IMR-90 (cell line): ENCODE measurements at places on chromosomes 12 and 14. TPM values are rescaled to one million over a fixed set of nuclear protein-coding genes. Genes with fewer than 3 reads are reported as not detected.

DNA sequence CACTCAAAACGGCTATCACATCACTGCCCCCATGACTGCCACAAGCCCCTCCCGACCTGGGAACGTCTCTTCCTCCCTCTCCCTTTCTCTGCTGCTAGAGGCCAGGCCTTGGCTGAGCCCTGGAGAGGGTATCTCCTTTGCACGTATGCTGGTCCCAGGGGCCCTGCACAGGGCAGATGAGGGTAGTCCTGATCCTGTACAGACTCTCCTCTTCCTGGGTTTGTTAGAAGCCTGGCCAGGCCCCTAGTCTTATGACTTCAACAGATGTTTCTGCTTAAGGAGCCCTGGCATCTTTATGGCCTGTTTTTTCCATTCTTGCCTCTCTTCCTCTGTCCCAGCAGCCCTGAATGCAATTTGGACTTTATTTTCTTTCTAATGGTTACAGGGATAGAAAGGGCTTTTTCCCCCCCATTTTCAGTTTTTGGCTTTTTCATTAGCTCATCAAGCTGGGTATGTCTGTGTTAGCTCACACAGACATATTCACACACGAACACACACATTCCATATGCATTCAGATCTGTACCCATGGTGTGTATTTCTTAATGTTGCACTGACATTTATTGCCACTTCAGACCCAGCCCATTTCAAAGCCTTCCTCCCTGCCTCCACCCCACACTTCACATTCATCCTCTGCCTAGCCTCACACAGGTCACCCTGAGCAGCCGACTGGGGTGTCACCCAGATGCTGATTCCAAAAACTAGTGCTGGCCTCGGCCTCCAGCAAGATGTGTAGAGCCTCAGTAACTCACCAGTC is 203.2 kb downstream of the ZFP36L1 start:
- DNase-seq, result peak; percentile 66

DNA sequence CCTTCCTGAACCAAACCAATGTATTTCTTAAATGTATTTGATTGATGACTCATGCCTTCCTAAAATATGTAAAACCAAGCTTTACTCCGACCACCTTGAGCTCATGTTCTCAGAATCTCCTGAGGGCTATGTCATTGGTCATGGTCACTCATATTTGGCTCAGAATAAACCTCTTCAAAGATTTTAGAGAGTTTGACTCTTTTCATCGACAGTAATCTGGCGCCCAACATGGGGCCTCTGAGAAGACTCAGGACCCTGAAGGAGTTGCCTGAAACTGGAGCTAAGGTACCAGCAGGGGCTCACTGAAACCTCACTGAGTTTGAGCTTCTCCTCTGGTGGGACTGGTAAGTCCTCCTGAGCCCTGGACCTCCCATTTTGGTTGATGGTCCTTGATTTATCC is 17.2 kb upstream of the PSMC1 start:
- no peak for DNase-seq

DNA sequence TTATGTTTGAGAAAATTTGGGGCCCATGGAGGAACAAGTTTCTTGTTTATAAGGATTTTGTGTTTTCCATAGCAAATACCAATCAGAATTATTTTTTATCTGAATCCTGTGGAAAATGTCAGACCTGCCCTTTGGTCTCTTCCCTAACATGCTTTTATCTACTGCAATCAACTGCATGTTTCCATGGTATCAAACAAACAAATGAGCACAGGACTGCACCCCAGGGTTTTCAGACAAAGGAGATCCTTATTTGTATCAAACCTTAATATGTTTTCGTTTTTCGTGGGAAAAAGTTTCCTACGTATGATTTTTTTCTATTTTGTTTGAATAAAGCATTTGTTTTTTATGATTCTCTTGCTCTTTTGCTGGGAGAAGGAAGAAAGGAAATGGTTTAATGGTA is 91.1 kb downstream of the GPR135 start:
- no peak for DNase-seq

Gene TIGAR
- total RNA-seq, result 7.3 and 13.9 TPM in 2 replicates

GRCh38 chr12:38728894-38729293 is 176.5 kb downstream of the CPNE8 start:
- no peak for DNase-seq

- peak; percentile 100 for DNase-seq
Observed at GRCh38 chr14:102279688-102280348, 25.1 kb downstream of the MOK start.

- DNase-seq, result peak; percentile 91
Observed at GRCh38 chr14:100761481-100761880, 34.8 kb downstream of the DLK1 start.

Gene DIO2
- 21.7 and 24.2 TPM in 2 replicates for total RNA-seq

DNA sequence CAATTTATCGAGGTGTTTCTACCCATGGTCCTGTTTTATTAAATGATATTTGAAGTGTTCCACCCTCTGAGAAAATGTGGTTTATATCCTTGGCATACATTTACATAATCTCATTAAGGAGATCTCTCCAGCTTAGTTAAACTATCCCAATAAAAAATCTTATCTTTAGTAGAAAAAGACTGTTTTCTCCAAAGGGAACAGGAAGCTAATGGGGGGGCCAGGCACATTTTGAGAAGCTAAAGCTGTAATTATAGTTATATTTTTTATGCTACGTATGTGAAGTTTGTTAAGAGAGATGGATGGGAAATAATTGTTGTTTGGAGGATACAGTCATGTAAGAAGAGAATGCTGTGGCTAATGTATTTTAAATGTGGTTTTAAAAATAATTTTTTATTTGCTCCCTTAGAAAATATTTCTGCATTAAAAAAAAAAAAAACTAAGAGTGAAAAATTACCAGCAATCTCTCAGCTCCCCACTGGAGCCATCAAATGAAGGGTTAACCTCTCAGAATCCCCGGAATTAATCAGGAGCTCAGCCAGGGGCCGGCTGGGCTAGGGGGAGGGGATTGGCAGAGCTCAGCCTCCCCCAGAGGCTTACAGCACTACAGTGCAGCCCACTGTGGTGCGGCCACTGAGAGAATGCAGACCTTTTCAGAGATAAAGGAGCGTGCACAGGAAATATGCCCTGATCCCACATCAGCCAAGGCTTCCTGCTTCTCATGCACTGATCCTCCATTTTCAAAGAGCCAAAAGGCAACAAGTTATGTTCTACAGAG is 185.8 kb downstream of the EGLN3 start:
- DNase-seq, result no peak

GRCh38 chr12:17802657-17803641 is 287.0 kb downstream of the RERGL start:
- no peak for DNase-seq

- DNase-seq, result peak; percentile 77
Observed at GRCh38 chr12:65902500-65902899, 78.2 kb downstream of the HMGA2 start.

DNA sequence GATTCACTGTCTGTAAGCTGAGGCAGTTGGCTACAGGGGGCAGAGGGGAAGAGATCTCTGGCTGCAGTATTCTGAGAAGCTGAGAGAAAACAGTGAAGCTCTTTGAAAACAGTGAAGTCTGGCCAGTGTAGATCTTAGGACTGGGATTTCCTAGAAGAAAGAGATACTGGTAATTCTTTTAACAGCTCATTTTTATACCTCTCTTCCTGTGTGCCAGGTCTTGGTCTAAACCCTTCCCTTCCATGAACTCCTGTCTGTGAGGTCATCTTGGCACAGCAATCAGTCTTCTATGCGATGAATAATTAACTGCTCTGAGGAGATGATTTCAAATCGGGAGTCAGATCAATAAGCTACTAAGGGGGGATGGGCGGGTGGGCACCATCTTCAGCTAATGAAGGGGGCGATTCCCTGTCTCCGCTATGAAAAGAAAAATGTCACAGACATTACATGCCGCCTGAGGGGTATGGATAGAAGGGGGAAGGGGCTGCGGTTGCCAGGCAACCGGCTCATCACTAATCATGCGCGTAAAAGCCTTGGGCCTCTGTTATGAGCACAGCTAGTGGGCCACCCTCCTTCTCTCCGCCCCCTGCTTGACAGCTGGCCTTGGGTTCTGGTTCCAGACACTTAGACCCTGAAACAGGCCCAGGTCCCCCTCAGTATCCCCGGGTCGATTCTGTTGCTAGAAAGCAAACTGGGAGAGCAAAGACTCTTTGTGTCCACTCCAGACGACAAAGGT is 75.3 kb upstream of the CEP83 start:
- DNase-seq, result no peak

Gene SDR9C7
- total RNA-seq, result not detected in 2 replicates

Gene RAB2B
- total RNA-seq, result 25.0 and 26.2 TPM in 2 replicates

- peak; percentile 88 for DNase-seq
Observed at GRCh38 chr14:91947475-91948184, at the start of gene FBLN5. Gene FBLN5, minus strand, starts transcription at chr14:91947694. Its CDS starts 465 bp downstream, at chr14:91947229.

- no peak for DNase-seq
Observed at GRCh38 chr14:104395276-104395675, 184.3 kb upstream of the C14orf180 start.

DNA sequence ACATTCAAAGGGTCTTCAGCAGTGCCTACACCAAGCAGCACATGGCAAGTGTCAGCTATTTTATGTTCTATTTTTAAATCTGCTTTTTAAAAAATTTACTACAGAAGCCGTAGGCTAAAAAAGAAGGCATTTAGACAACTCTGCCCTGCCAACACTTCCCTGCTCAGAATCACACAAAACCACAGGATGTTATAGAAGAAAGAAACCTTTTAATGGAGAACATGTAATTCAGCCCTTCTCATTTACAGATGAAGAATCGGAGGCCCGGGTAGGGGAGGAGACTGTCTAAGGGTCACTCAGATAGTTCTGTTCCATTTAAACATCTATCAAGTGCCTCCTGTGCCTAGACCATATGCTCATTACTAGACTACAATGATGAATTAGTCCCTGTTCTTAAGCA is 171.8 kb upstream of the NTF3 start:
- DNase-seq, result no peak

Gene LRP1-AS
- not detected in 2 replicates for total RNA-seq

GRCh38 chr12:25714198-25714984 is 161.3 kb upstream of the LMNTD1 start:
- no peak for DNase-seq

DNA sequence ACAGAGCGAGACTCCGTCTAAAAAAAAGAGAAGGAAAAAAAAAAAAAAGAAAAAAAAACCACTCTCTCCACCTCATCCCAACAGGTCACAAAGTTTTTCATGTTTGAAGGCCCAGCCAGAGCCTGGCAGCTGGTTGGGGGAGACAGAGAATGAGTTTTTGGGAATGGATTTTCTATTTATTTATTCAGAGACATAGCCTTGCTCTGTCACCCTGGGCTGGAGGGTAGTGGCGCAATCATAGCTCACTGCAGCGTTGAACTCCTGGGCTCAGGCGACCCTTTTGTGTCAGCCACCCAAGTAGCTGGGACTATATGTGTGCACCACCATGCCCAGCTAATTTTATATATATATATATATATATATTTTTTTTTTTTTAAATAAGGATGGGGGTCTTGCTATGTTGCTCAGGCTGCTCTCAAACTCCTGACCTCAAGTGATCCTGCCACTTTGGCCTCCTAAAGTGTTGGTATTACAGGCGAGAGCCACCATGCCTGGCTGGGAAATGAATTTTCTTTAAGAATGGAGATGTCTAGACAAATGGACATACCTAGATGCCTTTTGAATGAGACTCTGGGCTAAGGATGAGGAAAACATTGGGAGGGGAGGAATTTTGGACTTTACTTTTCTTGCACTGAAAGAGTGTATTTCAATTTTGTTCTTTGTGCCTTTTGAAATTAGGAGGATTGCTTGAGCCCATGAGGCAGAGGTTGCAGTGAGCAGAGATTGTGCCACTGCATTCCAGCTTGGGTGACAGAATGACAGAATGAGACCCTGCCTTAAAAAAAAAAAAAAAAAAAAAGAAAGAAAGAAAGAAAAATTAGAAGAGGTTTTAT is 16.9 kb upstream of the PPP1R1A start:
- DNase-seq, result no peak

- DNase-seq, result no peak
Observed at GRCh38 chr14:106141242-106142220, 615.1 kb downstream of the TMEM121 start.

- no peak for DNase-seq
Observed at GRCh38 chr12:131047789-131048610, 94.3 kb downstream of the ADGRD1 start.

DNA sequence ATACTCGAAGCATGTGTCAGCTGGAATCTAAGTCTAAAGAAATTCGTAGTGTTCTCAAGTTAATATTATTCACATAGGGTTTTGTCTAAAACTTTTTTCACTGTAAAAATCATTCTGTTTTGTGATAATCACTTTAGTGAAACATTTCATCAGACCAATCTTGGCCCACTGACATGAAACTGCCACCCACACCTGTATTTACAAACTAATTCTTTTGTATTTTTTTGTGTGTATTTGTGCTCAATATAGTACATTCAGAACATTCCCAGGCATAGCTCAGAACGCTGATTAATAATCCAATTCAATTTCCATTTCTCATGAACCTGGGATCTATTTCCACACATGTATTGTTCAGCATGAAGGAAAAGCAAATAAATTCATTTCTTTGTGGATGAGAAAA is 191.7 kb downstream of the RASSF9 start:
- DNase-seq, result peak; percentile 21

GRCh38 chr12:125674554-125675338 is 609.5 kb downstream of the AACS start:
- no peak for DNase-seq

GRCh38 chr14:49982082-49982481 is 89.2 kb downstream of the ARF6 start:
- peak; percentile 34 for DNase-seq

GRCh38 chr14:36524874-36525745 is 5.1 kb upstream of the NKX2-1 start:
- DNase-seq, result no peak

DNA sequence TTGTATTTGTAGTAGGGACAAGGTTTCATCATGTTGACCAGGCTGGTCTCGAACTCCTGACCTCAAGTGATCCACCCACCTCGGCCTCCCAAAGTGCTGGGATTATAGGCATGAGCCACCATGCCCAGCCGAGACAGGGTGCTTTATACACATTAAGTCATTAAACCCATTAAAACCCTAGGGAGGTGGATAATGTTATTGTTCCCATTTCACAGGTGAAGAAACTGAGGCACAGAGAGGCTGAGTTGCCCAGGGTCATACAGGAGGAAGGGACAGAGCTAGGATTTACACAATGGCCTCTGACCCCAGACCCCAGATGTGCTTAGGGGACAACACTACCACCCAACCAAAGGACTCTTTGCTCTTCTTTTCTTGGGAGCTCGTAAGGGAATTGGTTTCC is 51.0 kb upstream of the RIN3 start:
- DNase-seq, result no peak

Gene MYF5
- not detected in 2 replicates for total RNA-seq

DNA sequence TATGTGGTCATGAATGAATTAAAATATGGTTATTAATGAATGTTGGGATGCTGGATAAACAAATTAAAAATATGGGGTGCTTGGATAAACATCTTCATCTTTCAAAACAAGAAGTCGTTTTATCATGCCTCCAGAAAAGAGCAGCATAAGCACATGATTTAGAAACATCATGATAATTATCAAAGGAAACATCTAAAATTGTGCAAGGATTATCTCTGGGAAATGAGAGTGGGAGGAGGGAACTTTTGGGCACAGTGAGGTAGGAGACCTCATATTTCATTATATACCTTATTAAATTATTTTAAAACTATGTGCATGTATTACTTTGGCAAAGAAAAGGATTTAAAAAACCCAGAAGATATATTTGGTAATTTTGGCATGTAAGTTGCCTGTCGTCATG is 8.9 kb downstream of the C3AR1 start:
- no peak for DNase-seq
